WTC11 (cell line): ENCODE measurements at places on chromosomes 12 and 14.

- DNase-seq = no peak
These were observed 658.0 kb upstream of the MDGA2 start for GRCh38 chr14:48333221-48333920.

DNA sequence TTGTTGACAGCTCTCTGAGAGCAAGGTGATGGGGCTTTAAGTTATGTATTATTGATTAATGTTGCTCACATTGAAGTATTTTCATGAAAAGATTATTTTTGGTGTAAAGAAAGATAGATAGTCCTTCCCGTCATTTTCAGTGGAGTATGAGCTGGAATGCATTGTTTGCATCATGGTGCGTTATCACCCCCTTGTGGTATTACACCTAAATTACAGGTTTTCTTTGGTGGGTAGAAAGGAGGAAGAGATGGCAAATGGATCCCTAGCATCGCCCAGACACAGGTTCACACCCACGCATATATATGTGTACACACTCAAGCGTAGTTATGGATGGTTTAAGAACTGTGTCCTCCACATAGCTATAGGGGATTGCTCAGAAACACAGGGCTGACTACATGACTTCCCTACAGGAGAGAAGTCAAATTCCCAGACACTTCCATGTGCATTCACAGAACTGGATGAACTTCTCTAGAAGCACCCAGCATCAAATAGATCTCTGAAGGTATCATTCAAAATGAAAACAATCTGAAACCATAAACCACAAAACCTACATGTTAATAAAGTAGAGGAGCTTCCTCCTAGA, 14.4 kb upstream of the SERPINA10 start:
- DNase-seq = no peak

- DNase-seq = peak; percentile 28
These were observed 62.7 kb upstream of the KCNH3 start for GRCh38 chr12:49476091-49476490.

GRCh38 chr12:6049587-6049986, 74.9 kb downstream of the VWF start:
- no peak for DNase-seq

- no peak for DNase-seq
These were observed 66.4 kb downstream of the RFLNA start for GRCh38 chr12:124361074-124361970.

DNA sequence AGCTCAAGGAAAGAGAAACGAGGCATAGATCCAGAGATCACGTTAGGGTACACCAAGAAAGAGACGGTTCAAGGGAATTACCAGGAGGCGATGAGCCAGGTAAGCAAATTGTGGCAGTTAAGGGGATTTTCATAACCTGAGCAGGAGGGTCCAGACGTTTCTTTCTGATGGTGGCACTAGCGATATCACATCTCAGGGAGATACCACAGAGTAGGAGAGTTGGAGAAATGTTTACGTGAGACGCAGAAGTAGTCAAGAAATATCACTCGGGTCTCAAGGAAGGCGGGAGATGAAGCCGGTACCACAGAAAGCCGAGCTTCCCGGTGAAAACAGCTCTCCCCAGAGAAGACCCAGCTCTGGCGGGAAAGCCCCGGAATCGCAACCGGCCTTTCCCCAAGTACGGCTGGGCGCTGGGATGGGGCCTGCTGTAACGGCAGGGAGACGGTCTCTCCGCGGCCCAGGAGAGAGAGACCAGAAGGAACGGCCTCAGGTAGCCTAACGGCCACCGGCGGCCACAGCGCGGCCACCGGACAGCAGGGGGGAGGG, 485 bp downstream of the SENP1 start:
- no peak for DNase-seq
